ENCODE measurements at places on chromosomes 6 and 20.

DNA sequence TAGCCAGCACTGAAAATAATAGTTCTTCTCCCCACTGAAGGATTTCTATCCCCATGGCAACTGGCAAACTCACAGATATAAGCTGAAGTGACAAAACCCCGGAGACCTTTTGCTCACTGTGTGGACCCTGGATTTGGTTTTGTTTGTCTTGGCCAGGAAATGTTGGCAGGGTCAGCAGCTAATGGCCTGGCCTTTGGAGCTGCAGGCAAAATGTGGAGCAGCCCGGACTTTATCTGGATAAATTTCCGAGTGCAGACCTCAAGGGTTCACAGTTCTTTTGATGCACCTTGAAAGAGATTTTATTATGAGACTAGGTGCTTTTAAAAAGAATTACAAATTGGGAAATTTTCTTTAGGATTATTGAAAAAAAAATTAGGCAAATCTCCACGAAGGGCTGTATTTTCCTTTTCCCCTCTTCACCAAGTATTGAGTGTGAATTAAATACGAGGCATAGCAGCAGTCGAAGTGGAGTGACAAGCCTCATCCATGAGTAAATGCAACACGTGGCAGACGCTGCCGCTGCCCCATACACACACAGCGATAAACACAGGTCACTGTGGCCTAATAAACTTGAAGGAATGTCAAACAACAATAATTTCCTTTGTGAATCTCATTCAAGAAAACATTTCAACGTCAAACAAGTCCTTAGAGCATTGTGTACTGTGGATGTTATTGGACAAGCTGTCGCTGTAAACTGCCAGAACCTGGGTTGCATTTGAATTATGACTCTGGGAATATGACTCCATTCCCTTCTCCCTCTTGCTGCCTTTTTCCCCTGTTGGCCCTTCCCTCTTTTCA lies 35.1 kb upstream of the CCN6 start:
- DNase-seq = no peak

DNA sequence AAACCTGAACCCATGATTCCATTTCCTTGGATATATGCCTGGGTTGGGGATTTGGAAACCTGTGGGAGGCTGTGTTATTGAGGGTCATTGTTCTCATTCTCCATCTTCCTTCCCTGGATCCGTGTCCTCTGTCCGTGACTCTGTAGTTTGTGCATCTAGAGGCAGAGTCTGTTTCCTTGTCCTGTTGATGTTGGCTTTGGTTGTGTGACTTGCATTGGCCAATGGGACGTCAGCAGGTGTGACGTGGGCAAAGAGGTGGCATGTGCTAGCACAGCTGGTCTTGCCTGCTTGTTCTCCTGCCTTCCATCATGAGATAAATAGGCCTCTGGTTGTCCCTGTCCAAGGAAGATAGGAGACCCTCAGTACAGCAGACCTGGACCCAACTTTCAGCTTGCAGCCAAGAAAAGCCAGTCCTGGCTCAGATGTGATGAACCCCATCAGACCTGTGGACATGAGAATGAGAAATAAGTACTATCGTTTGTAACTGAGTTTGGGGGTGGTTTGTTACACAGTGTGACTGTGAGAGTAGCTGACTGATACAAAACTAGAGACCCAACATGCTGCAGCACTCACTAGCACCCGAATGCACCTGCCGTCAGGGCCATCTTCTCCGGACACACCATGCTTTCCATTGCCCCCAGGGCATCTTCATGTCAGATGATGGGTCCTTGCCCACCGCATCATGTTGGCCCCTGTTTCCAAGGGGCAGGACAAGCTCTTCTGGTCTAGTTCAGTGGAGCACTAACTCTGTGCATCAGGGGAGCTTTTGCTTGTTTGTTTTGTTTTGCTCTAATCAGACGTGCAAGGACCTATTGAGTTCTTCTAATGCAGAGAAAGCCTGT lies 195.3 kb upstream of the SULF2 start:
- no peak for DNase-seq

DNA sequence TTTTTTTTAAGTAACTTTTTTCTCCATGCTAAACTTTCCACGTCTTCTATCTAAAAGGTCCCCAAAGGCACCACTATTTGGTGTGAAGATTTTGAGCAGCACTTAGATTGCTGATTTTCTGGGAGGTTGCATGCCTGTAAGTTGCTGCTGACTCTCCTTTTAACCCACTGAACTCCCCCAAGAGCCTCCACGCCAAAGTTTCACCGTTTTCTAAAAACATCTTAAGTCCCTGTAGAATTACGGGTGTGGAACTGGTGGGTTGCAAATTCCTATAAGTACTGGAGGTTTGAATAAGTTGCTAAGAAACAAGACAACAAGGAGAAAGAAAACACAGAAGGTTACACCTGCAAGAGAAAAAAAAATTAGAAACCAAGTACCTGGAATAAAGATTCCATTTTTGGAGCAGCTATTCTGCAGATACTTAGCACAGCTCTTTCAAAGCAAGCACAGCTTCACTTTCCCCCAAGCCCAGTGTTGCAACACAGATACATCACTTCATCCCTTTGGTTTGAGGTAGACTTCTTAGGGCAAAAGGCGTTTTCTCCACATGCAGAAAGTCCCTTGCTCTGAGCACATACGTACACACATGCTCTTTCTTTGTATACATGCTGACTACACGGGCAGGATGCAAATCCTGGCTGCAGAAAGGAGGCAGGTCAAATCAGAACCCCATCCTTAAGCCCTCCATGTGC lies 5.0 kb downstream of the JAG1 start:
- no peak for DNase-seq

DNA sequence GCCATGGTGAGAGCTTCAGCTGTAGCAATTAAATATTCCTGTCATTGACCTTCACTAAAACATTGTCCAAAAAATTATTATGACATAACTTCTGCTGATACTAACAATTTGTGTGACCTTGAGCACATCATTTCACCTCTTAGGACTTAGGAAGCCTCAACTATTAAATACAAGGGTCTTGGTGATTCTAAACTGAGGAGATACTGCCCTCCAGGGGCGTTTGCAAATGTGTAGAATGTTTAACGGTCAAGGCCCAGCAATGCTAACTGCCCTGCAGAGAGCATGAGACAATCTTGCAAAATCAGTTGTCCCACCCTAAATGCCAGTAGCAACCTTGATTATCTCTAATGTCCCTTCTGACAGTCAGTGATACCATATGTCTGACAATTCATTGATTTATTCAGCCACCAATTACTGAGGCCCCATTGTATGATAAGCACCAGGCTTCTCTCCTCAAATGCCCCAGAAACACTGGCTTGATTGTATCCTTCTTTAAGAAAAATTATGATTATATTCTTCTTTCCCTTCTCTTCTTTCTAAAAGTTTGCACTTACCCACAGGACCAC lies 284.1 kb upstream of the PLN start:
- peak; percentile 32 for DNase-seq

- DNase-seq = no peak
Observed at GRCh38 chr6:35719404-35719829, 17.4 kb upstream of the ARMC12 start.

- DNase-seq = no peak
Observed at GRCh38 chr6:55954436-55954835, 79.0 kb upstream of the BMP5 start.

GRCh38 chr6:25277386-25277785 lies 1.8 kb upstream of the CARMIL1 start:
- no peak for DNase-seq

GRCh38 chr6:164401871-164402270 lies 907.5 kb downstream of the C6orf118 start:
- no peak for DNase-seq

DNA sequence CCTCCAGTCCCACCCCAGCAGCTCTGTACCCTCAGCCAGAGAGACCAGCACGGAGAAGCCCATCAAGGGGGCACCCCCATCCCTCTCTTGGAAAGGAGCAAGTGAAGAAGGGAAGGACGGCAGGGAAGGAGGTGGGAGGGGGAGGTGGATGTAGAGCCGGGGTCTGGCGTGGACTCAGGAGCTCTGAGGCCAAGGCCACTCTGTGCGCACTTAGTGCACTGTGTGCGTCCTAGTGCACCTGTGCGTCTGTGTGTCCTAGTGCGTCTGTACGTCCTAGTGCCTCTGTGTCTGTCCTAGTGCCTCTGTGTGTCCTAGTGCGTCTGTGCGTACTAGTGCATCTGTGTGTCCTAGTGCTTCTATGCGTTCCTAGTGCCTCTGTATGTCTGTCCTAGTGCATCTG lies 54.2 kb downstream of the DSTN start:
- no peak for DNase-seq

GRCh38 chr6:43884652-43885022 lies 114.6 kb downstream of the VEGFA start:
- DNase-seq = no peak

GRCh38 chr6:73382462-73383113 lies 12.0 kb upstream of the DDX43 start:
- DNase-seq = no peak

DNA sequence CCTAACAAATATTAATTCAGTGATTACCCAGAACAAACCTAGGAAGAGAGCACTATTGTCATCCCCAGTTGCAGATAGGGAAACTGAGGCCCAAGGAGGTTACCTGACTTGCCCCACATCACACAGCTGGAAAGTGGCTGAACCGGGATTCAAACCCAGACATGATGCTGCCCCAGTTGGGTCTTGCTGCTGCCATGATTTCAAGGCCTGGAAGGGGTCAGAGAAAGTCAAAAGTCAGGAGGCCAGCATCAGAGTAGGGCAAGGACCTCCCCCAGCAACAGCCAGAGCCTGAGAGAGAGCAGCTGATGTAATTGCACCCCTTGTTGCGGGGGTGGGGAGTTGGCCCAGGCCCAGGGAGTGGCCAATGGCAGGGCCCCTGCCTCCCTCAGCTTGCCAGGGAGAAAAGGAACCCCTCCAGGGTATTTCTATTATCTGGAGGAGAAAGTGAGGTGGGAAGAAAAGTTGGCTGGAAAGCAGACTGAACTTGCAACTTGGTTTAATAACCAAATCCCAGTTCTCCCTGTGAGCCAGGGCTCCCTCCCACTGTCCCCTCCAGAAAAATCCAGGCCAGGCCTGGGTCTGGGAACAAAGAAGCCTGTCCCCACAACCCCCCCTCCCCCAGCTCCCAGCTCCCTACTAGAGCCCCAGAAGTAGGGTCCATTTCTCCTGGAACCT lies 83.6 kb downstream of the MRPL14 start:
- no peak for DNase-seq

DNA sequence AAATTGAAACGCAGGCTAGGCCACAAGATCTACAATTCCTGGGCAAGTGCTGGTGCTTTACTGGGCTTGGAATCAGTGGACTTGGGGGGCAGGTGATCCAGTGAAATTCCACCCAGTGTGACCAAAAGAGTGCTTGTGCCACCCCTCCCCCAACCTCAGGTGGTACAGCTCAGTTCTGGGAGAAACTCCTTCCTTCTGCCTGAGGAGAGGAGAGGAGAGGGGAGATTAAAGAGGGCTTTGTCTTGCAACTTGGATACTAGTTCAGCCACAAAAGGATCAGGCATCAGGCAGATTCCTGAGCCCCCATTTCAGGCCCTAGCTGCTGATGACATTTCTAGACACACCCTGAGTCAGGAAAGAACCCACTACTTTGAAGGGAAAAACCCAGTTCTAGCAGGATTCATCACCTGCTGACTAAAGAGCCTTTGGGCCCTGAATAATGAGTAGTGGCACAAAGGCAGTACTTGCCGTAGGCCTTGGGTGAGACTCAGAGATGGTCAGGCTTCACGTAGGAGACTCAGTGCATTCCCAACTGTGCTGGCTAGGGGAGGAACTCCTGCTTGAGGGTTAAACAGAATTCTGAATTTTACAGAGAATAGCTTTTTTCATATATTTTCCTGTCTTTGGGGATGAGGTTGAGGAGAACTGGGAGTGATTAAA lies 446.7 kb downstream of the BMP2 start:
- DNase-seq = no peak

DNA sequence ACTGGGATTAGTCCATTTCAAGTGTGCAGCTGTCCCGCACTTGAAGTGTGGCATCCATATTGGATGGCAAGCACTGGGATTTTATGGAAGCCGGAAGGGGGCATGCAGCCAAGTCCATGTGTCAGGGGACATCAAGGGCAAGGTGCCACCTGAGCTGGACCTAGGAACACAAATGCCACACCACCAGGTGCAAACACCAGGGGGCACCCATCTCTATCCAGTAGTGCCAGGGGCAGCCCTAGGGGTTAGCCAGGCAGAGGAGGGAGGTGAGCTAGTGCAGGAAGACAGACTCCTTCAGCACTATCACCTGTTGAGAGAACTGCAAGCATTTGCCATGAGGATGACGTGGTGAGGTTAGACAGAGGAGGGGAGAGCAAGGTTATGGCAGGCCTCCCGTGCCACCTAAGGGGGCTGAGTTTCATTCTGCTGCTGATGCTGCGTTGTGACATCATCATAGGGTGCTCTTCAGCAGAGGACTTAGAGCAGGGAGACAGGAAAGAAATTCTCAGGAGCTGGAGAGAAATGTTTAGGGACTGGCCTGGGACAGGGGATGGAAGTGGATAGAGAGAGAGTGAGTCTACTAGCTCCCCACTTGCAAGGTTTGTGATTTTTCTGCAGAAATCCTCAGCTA lies 192.6 kb upstream of the SLC24A3 start:
- DNase-seq = no peak

DNA sequence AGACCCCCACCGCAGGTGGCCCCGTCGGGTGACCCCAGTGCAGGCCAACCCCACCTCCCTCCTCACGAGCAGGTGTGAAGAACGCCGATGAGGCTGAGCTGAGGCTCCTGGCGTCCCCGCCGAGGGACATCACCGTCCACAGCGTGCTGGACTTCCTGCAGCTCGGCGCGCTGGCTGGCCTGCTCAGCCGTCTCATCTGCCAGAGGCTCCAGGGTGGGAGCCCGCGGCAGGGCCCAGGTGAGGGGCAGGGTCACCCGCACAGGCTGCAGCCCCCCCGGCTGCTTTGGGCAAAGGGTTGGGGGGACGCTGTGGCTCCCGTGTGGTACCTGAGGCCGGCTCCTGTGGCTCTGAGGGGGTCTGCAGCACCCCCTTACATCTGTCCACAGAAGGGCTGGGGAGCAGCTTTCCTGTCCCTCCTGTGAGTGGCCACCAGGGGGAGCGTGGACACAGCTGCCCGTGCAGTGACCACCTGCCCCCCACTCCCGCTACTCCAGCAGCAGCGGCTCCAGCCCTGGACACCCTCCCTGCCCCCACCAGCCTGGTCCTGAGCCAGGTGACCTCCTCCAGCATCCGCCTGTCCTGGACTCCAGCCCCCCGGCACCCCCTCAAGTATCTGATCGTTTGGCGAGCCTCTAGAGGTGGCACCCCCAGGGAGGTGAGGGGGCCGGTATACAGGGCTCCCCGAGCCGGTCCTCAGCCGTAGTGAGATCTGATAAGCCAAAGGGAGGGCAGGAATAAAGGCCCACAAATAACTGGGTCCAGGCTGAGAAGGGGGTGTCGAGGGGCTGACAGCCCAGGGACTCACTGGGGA lies 16.5 kb downstream of the COL20A1 start:
- peak; percentile 77 for DNase-seq

GRCh38 chr20:34537651-34538050 lies 20.9 kb upstream of the MAP1LC3A start:
- DNase-seq = no peak

DNA sequence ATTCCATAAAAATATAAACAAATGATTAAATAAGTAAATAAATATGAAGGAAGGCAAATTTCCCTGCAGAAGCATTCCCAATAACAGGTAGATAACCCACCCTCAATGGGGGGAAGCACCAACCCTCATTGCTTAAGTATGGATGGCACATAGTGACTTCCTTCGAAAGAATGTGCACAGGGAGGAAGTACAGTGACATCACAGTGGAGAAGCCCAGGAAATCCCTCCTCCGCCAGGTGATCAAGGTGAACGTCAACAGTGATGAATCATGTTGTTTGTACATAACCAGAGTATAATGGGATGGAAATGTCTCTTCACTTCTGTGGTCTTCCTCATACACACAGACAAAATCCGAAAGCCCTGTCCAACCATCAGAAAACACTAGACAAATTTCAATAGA lies 267.9 kb downstream of the THBS2 start:
- no peak for DNase-seq

Measured in nephron progenitor cell (in vitro differentiated cells).